ENCODE measurements at places on chromosomes 6 and 20.

- DNase-seq, result no peak
These were observed 103.1 kb downstream of the SULF2 start for GRCh38 chr20:47682028-47682783.

- DNase-seq, result peak; percentile 19
These were observed 7.5 kb downstream of the DIDO1 start for GRCh38 chr20:62918831-62919230.

DNA sequence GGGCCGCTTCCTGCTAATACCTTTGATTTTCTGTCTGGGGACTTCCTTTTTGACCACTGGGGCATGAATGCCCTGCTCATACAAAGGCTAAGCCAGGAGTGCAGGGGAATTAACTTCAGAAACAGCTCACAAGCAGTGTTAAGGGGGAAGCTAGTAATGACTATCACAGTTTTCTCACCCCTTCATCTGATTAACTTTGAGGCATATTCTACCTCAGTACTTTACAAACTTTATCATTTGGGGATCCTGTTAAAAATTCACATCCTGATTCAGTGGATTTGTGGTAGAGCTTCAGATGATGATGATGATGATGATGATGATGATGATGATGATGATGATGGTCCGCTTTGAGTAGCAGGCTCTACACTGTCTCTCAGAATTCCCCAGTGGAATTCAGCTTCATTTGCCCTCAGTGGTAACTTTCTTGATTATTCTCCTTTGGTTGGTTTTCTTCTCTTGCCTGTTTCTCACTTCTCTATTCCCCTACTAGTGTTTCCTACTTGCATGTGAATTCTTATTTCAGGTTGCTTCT is 78.4 kb upstream of the TMEM170B start:
- no peak for DNase-seq

DNA sequence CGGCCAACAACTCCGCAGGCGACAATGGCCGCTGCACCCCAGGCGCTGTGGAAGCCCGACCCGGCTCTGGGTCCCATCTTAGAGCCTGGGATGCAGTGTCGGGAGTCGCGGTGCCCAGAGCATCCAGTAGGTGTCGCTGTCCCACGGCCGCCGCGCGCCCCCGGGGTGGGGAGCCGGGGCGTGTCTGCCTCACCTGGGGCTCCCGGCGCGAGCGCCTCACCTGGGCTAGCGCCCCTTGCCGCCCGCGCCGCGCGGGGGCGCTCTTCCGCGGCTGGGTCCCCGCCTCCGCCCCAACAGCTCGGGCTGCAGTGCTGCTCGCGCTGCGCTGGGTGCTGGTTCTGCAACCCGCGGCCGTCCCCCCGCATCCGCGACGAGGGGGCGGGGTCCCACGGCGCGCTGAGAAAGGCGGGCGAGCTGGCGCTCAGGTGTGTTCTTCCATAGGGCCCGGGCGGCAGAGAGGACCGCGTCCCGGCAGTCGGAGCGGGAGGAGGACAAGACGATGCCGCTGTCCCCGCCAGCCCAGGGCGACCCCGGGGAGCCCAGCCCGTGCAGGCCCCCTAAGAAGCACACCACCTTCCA is at the start of gene CRYBG1:
TSS of gene CRYBG1 (plus strand) at position 308 of the 579 bp plus-strand sequence. CDS start at position 500, 192 bp downstream.
- peak; percentile 58 for DNase-seq

DNA sequence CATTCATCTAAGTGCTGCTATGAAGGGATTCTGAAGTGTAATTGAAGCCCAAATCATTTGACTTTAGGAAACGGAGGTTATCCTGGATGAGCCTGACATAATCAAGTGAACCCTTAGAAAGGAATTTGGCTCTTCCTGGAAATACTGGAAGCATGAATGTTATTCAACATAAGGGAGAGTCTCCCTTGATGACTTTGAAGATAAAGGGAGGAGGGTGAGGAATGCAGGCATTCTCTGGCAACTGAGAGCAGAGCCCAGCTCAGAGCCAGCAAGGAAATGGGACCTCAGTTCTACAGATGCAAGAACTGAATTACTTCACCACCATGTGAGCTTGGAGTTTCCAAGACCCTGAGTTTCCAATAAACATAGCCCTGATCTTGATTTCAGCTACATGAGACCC is 168.2 kb downstream of the DLL1 start:
- no peak for DNase-seq

GRCh38 chr20:60977901-60978300 is 274.2 kb upstream of the CDH4 start:
- no peak for DNase-seq

- DNase-seq, result no peak
These were observed 7.3 kb upstream of the USP45 start for GRCh38 chr6:99522531-99522930.

DNA sequence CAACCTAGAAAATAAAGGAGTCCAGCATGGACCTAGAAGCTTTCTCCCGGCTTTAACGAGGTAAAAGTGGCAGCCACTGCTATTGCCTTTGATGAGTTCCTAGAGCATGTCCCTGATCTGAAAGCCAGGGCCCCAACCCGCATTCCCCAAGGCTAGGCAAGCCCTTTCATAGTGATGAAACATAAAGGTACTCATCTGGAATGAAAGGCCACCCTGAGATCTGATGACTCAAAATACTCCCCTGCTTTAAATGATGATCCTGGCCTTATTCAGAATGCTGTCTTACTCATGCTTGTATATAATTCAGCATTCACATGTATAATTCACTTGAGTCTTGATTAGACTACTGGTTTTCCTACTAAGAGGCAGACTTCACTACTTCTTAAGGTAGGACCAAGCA is 21.3 kb downstream of the TTPAL start:
- no peak for DNase-seq
